Fibroblast of skin of right quadriceps (primary cell): ENCODE measurements at places on chromosomes 6 and 20.

DNA sequence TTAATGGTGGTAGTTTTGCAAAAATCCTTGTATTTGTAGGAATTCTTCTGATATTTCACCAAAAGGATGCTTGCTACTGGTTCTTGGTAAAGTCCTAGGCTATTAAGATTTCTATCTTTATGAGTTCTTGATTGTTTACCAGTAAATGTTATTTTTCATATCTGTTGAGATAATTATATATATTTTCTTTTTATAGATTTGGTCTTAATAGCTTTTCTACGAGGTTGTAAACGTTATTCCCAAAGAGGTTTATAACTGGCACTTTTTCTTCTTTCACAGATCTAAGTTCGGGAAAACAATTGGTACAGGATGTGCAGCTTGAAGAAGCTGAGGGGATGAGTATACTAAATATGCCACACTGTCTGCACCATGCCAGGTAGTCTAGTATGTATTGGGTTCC is 55.1 kb upstream of the HBS1L start:
- DNase-seq, result no peak

- no peak for DNase-seq
These were observed 289.6 kb upstream of the SUPT3H start for GRCh38 chr6:45667300-45667699.

DNA sequence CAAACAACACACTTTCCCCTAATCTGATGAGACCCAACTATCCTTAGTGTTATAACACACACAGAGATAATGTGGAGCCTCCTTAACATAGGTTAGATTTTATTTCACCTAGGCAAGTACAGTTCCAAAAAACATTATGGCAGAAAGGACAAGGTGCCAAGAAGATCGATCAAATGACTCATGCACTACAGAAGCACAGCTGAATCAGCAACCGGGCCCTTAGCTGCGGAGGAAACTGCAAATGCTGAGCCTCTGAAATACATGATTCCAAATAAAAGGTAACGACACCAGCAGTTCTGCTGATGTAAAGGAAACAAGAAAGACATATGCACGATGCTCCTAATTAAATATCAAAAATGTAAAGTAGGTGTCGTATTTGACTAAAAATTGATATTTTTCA is 19.9 kb upstream of the MUC21 start:
- no peak for DNase-seq

DNA sequence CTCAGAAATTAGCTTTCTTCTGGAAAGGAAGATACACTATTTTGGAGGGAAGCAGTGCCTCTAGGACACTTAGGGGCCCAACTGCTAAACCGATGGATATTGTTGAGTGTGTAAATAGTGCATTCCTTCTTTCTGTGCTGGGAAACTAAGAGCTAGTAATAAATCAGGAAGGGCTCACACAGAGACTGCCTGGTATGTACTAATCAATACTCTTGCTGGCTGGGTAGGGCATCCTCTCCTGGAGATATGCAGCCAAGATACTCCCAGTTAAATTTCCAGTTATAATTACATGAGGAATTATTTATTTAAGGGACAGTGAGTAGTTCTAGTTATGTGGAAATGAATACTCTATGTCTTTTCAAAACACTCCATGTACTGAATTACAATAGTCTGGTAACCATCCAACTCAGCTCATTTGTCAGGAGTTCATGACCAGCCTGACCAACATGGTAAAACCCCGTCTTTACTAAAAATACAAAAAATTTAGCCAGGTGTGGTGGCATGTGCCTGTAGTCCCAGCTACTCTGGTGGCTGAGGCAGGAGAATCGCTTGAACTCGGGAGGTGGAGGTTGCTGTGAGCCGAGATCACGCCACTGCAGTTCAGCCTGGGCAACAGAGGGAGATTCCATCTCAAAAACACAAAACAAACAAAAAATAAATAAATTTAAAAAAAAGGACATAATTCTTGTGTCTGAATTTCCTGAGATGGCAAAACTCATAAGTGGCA is 100.0 kb downstream of the OR2B2 start:
- no peak for DNase-seq

GRCh38 chr20:60001108-60001507 is 42.9 kb downstream of the CDH26 start:
- no peak for DNase-seq

DNA sequence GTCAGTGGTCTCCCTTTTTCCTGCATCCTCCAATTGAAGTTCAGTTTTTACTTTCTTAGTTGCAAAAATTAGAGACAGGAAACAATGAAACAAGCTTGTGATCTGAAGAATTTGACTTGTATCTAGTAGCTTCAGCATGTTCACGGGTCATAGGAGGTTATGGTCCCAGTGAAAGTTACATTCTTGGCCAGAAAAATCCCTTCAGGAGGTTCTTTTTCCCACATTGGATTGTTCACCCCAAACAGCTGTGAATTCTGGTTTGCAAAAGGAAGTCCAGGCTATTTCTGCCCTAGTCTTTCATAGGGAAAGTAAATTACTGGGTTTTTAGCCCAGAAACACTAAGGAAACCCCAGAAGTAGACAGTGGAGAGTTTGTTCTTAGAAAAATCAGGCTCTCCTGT is 8.1 kb downstream of the ANKS1A start:
- DNase-seq, result no peak

DNA sequence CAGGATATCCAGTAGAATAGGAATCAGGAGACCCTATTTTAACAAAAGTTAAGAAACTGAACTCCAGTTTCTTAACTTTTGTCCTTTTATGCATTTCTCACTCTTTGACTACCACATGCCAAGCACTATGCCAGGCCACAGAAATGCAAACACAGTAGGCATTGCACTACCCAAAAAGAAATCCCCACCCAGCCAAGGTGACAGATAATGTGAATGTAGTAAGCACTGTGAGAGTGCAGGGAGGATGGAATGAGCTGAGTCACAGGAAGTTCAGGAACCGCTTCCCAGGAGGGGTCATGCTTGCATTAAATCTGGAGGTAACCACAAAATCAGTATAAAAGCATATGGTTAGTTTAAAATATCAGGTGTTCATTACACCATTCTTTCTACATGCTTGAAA is 20.1 kb upstream of the FAM83C start:
- DNase-seq, result peak; percentile 91

DNA sequence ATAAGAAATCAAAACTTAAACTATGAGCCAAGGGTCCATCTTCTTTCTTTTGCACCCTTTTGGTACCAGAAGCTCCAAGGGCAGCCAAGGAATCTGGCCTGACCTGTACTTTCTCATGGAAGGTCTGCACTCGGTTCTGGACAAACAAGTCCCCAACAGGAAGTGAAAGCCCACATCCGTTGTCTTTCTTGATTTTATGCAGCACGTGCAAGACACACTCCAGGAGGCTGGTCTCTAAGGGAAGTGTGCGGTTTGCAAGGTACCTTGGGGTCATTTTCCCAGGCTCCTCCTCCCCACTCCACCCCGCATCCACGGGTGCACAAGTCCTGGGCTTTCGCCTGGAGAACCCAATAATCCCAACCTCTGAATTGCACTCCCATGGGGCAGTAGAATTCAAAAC is 101.9 kb downstream of the NFATC2 start:
- DNase-seq, result no peak

GRCh38 chr6:18388271-18388670 is 1.1 kb downstream of the RNF144B start:
- DNase-seq, result no peak

DNA sequence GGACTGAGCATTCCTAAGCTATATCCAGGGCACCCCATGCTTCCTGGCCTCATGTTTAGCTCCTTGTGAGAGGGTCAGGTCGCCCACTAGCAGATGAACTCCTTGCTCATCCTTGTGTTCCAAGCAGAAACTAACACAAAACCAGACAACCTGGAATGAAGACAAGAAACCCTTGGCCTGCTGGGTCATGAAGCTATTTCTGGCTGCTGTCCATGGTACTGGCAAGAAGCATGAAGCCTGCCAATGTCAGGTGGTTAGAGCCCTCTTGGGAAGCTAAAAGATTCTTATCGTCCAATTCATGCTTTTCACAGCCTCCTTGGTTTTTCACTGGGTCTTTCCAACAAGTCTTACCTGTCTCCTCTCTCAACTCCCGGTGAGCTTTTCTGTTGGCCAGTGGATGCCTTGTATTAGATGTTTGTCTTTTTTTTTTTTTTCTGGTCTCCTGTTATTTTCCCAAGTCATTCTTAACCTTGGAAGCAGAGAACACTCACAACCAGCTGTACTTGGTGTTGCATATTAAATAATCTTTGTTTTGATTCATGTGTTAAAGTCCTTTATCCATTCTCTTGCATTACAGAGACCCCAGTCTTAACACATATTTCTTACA is 180.3 kb downstream of the ANKRD60 start:
- peak; percentile 66 for DNase-seq

DNA sequence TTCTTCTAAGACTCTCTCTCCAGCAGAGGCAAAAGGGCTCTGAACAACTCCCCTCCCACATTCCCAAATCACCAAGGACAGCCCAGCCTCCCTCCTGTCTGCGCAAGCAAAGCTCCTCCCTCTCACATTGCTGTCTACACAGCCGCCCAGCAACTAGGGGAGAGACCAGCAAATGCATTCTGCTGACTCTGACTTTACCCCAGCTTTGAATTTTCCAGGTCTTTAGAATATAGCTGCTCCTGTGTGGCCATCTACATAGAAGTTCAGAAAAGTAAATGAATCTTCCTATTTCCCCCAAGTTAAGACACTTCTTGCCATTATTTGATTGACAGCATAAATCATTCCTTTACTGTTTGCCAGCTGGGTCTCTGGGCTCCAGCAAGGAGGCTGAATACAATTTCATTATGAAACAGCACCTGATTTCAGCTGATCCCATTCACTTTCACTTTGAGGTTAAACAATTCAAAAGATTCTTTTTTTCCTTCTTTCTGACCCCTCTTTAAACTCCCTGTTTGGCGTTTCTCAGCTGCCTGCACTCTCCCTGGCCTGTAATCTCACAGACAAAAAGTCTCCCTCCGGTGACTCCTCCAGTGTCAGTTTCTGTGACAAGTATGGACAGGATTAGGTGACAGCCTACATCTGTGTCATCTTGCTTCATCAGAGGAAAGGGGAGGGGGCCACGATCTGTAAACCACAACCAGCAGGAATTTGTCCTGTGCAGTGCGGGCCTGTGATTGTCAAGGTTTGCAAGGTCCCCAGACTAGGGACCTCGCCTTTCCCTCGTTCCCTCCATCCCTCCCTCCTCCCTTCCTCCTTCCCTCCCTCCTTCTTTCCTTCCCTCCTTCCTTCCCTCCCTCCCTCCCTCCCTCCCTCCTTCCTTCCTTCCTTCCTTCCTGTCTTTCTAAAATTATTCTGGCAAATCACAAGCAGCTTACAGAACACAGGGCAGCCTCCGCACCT is 205.6 kb upstream of the RIN2 start:
- peak; percentile 10 for DNase-seq

GRCh38 chr6:35064757-35065440 is 76.2 kb downstream of the TCP11 start:
- no peak for DNase-seq
